Right ventricle myocardium superior (tissue), 1 donor: ENCODE measurements at places on chromosomes 16 and 17.

DNA sequence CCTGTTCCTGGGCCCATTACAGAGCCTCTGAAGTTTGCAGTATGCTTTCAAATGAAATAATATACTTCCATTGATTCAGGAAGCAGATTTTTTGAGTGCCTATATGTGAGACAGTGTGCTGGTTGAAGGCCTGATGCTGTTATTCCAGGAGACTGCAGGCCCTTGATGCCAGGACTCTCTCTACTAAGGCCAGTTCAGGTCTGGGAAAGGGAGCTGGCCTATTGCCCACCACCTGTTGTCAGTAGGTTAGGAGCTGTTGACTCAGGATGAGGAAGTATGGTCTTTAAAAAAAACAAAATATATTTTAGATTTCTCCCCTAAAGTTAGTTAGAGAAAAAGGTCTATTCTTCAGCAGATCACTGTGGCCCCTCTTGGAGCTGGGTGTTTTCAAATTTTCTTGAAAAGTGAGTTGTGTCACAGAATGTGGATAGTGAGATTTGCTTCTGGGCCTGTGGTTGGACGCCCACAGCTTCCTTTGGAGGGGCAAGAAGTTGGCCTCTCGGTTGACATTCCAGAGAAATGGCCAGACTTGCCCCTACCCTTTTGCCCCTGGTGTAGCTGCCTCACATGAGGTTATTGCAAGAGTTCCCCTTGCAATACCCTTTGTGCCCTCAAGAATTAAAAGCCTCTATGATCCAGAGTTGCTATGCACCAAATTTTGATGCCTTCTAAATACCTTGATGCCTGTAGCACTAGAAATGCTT lies 7.9 kb downstream of the ESRP2 start:
- no peak for DNase-seq

GRCh38 chr16:63921737-63922295 lies 1200.0 kb downstream of the CDH11 start:
- no peak for DNase-seq

DNA sequence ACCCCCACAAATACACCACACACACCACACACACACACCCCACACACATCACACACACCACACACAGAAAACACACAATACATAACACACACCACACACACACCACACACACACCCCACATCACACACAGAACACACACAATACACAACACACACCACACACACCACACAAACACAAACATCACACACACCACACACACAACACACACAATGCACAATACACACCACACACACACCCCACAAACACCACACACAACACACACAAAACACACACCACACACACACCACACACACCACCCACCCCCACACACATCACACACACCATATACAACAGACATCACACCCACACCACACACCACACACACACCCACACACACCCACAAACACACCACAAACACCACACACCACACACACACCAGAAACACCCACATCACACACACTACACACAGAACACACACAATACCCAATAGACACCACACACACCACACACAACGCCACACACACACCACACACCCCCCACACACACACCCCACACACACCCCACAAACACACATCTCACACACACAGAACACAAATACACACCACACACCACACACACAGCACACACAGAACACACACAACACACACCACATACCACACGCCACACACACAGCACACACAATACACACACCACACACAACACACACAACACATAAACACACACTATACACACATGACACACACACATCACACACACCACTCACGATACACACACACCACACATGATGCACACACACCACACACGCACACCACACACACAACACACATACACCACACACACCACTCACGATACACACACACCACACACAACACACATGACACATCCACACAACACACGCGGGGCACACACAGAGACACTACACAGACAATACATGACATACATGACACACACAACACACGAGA lies 11.0 kb upstream of the GCGR start:
- no peak for DNase-seq

DNA sequence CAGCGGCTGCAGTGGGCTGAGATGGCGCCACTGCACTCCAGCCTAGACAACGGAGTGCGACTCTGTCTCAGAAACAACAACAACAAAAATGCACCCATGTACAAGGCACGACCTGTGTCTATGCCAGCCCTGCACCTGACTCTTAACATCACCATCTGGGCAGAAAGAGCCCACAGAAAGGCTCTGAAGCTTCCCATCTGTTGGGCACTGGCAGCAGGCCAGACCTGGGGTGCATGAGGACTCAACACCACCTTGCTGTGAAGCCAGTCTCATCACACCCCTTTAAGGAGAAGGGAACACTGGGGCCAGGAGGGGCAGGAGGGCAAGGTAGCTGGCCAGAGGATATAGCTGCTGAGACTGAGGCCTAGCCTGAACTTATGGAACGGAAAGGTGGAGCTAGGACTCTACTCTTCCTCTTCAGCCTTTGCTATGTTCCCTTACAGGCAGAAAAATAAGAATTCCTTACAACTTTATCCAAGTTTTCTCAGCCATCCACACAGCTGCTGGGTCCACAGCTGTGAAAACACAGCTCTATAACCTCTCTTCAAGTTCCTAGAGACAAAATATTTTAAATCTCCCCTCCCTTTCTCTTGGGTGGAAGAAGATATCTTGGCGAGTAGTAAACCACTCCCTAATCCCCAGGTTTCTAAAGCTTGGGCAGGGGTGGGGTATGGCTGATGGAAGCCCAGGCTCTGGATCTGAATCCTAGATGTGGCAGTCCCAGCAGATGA lies 2.8 kb downstream of the ELOB start:
- peak; percentile 34 for DNase-seq

DNA sequence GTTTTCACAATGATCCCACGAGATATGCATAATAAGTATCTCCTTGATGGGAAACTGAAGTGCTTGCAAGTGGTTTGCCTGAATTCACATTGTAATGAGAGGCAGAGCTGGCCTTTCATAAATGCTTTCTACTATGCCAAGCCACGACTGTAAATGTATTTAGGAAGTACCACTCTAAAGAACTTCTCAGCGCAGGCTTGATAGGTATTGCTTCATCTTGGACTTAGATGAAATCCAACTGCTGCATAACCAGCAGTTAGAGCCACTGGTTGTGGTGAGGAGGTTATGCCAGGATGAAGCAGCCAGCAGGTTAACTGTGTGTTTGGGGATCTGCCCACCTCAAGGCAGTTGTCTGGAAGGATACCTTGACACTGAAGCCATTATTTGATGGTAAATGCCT lies 26.8 kb downstream of the MARCHF10 start:
- DNase-seq, result no peak

DNA sequence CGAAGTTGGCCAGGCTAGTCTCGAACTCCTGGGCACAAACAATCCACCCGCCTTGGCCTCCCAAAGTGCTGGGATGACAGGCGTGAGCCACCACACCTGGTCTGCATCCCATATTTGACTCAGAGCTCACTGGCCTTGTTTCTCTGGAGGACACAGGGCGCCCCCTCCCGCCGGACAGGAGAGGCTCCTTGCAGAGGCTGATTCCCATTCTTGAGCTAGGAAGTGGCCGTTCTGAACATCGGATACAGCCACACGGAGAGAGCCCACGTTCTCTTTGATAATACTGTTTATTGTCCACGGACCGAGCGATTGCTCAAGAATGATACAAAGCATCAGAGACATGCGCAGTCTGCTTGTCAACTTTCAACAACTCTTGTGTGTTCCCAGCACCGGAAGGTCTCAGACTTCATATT lies 12.1 kb upstream of the USP36 start:
- DNase-seq, result no peak

DNA sequence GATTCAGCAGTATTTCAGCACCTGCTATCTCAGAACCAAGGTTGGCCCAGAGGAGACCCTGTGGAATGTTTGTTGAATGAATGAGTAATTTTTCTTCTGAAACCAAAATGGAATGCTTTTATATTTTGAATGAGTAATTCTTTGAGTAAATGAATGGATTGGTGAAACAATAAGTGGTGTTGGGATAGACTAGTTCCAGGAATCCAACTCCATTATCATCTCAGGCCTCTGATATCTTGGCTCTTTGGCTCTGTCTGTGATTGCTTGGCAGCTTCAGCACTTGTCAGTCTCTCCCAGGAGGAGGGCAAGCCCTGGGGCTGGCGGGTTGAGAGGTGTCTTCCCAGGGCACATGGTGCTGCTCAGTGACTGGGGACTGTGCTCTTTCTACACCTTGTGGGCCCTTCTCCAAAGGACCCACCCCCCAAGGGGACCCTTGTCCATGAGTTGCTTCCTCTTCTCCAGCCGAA lies 284.4 kb upstream of the FOXF1 start:
- no peak for DNase-seq

- peak; percentile 95 for DNase-seq
Observed at GRCh38 chr16:66934138-66934838, at the start of gene CIAO2B. TSS of gene CIAO2B (minus strand) at chr16:66934402. CDS start at chr16:66934364, 38 bp downstream.

- DNase-seq, result no peak
Observed at GRCh38 chr17:55564081-55564480, 52.8 kb upstream of the SMIM36 start.

DNA sequence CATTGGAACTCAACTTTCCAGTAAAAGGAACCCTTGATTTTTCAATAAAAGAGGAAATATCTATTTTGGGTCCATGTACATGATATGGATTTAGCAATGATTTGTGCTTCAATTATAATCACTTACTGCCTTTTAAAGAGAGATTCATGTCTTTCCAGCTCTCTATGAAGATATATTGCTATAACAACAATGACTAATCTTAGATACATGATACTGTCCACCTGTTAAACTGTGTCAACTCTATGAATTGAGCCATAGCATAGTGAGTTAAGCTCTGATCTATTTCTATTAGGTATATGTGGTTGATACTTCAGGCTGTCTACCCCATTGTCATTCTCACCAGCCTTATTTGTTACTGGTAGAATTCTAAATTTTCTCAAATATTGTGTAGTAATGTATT lies 15.0 kb upstream of the MPHOSPH6 start:
- no peak for DNase-seq

DNA sequence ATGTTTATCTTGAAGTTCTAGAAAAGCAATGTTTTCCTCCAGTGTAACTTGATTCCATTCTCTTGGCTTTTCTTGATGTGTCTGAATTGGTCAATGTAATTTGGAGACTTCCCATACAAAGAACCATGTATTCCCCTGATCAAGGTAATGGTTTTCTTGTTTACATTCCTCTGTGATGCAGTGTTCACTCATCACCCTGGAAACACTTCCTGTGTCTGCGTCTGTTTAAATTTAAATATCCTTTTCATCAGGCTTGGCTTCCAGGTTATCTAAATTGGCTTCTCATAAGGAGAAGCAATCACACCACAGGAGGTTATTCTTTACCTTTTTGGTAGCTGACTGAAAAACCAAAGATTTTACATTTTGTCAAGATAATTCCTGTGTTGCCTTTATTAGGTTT lies 237.3 kb upstream of the WSCD1 start:
- DNase-seq, result no peak

DNA sequence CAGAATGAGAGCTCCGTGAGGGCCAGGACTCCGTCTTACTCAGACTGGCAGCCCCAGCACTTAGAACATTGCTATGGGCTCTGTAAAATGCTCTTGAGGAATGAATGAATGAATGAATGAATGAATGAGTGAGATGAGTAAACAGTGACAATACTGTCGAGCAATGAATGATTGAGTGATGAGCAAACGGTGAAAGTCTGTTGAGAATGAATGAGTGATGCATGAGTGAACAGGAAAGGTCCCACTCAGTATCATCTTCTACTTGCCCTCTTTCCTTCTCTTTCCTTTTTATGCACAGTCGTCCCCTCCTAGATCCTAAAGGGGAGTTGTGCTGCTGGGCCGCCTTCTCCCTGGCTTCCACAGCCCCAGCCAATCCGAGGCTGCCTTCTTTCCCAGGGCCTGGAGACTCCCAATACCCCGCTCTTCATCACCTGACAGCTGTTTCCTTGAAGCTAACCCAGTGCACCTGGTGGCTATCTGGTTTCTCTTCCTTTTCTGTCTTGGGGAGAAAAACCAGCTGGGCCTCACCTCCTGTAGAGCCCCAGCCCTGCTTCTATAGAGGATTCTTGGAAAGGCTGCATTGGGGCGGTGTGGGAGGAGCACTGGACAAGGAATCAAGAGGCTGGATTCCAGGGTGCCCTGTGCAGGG lies 32.7 kb upstream of the CACNG1 start:
- DNase-seq, result no peak

- DNase-seq, result no peak
Observed at GRCh38 chr17:2237950-2238349, 65.6 kb downstream of the SMG6 start.

DNA sequence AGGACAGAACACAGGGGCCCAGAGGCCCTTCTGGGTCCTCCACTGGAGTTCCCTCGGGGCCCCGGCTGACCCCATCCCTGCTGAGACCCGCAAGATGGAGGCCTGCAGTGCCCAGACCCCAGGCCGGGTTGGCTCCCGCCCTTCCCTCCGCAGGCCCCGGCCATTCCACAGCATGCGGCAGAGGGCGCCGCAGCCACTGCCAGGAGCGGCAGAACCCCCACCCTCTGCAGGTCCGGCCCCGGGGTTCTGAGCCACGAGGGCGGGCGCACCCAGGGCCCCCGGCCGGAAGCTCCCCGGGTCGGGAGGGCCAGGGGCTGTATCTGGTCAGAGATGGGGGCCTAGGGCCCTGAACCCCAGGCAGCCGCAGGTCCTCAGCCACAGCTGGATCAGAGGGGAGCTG lies 2.4 kb upstream of the PERCC1 start:
- DNase-seq, result no peak

DNA sequence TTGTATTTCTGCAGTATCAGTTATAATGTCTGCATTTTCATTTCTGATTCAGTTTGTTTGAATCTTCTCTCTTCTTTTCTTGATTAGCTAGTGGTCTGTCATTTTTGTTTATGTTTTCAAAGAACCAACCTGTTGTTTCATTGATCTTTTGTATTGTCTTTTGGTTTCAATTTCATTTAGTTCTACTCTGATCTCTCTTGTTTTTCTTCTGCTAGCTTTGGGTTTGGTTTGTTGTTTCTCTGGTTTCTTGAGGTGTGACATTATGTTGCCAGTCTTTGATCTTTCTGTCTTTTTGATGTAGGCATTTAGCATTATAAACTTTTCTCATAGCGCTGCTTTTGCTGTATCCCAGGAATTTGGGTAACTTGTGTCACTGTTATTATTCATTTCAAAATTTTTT lies 107.2 kb downstream of the PHKB start:
- no peak for DNase-seq

GRCh38 chr17:60363700-60364405 lies 28.1 kb downstream of the USP32 start:
- DNase-seq, result no peak

DNA sequence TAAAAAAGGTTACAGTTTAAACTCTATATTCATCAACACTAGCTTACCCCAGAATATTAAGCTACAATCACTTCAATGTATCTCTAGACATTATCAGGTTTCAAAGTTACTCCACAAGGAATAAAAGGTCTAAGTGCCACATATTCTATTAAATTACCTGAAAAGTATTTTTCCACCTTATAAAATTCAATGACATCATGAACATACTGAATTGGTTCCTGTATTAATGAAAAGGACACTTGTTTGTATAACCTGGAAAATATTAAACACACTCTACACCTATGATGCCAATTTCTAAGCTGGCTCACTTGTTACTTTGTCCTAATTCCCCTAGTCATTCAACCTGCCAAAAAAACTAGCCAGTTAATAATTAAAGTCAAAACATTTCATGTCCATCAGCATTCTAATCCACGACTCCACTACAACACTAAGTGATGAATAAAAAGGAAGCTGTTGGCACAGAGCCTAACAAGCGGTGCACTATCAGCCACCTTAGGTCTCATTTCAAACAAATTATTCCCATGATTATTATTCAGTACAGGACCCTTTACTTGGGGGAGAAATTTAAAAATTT lies 12.2 kb downstream of the MED13 start:
- DNase-seq, result no peak

- no peak for DNase-seq
Observed at GRCh38 chr16:4365014-4365406, 6.6 kb upstream of the VASN start.
